ENCODE measurements at places on chromosomes 5 and 9. TPM values are rescaled to one million over a fixed set of nuclear protein-coding genes. Genes with fewer than 3 reads are reported as not detected.

DNA sequence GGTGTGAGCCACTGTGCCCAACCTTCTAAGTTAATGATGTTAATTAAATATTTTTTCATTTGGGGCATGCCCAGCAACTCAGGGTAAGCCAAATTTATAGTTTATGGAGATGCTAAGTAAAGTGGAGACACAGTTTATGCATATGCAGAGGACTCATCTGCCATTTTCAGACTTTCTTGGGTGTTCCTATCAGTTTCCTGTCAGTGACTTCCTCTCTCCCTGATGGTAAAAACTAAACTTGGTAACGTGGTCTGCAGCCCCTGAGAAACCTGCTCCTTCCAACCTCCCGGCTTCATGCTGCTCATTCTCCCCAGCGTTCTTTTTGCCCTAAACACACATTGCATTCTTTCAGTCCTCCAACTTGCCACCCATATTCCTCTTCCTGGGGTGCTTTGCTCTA is 48.4 kb upstream of the TUT7 start:
- no peak for DNase-seq

The PCDHGB4 gene
- 0.07 TPM for total RNA-seq

The TXN gene
- total RNA-seq = 287 TPM

DNA sequence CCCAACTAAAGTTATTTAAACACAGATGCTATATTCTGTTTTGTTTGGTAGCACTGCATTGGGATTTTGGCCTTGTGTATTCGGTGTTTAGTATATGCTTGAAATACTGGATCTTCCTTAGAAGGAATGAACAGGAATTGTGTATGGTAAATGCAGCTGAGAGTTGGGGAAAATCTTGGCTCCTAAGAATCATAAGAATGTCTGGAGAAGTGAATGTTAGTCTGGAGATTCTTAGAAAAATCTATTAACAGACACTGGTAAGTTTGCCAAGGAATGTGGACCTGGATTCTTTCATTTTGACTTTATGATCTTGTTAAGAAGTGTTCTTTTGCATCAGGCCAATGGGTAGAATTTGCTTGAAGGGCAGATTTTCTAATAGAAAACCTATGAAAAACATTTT is 38.9 kb downstream of the SNX30 start:
- DNase-seq = no peak

DNA sequence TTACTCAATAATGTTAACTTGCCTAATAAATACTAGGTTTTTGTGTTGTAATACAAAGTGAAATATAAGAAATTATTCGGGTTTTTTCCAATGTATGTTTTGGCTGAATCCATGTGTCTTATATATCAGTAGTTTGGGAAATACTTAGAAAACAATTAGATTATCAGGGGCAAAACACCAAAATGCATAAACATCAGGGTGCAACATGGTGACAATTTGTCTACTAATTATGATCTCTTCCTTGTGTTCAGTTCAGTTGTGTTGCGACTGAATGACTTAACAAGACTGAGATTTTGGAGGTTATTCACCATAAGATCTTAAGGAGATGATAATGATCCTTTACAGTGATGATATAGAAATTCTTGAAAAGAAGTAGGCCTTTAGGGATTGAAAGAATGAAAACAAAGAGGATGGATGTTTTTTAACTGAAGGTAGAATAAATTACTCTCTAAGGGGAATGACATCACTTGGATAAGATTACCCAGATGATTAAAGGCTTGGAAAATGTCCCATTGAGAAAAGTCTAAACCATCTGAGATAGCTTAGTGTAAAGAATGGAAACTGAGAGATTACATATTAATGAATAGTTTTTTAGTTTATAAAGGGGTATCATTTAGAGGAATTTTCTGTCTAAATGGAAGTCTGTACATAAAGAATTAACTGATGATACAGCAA is 415.8 kb downstream of the SPATA31D1 start:
- DNase-seq = no peak

The IL9 gene
- total RNA-seq = not detected

The ITGA2 gene
- 37.0 TPM for total RNA-seq

DNA sequence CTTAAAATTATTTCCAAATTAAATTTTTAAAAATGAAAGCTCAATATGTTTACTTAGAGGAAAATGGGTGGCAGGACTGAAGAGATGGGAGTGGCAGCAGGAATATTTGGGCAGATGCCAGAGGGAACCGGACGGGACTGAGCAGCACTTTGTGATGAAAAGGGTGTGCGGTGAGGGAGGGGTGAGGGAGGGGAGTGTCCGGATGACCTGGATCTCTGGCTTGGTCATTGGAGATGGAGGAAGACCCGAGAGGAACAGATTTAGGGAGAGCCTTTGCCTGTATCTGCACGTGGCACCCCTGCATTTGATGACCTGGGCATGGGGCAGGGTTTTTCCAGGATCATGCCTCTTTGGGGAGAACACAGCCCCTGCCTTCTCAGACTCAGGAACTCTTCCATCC is 201.1 kb upstream of the MVB12B start:
- no peak for DNase-seq

The C9orf152 gene
- not detected for total RNA-seq

GRCh38 chr5:8751971-8752370 is 793.9 kb downstream of the SEMA5A start:
- no peak for DNase-seq

DNA sequence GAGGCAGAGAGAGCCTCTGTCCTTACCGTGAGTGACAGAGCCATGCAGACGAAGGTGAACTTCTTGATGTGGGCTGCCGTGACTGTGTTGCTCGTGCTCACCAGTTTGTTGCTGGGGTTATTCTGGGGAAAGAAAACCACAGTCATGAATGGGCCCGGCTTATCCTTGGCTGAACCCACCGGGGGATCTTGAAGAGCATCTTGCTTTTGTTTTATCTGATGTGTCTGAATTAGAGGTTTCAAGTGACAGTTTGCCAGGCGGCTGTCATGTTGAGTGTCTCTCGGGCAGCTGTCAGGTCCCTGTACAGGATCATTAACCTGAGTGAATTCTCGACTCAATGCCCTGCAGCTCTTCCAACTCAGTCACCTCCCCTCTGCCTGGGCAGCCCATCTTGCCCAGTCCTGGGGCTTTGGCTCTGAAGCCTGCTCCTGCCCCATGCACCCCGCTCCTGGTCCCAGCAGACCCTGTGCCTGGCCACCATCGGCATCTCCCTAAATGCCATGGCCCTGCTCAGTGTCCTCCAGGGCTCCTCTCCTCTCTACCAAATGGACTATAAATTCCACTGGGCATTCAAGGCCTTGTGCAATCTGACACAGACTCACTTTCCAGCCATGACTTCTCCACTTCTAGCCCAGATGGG is 77.4 kb downstream of the OTULIN start:
- DNase-seq = no peak

- DNase-seq = no peak
Measured at GRCh38 chr5:111211341-111211740, 12.8 kb upstream of the CAMK4 start.

GRCh38 chr9:83936523-83936922 is 15.3 kb upstream of the KIF27 start:
- DNase-seq = no peak
